Right ventricle myocardium superior (tissue), 1 donor: ENCODE measurements at places on chromosomes 7 and 10.

GRCh38 chr7:21911341-21911875 is 34.3 kb downstream of the CDCA7L start:
- no peak for DNase-seq

GRCh38 chr10:104036518-104037260 is 49.0 kb downstream of the COL17A1 start:
- no peak for DNase-seq

DNA sequence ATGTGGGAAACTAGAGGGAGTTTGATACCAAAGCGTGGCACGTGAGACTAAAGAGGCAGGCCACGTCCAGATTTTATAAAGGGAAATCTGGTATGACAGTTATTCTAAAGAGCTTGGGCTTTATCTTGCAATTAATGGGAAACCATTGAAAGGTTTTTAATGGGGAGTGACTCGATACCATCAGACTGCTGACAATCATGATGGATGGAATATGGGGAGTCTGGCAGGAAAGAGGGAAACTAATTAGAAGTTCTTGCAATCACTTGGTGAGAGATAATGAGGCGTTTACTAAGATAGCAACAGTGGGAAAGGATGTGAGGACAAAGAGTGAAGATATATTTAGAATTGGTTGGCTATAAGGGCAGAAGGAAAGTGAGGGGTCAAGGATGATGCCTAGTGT is 94.0 kb downstream of the MBL2 start:
- no peak for DNase-seq

DNA sequence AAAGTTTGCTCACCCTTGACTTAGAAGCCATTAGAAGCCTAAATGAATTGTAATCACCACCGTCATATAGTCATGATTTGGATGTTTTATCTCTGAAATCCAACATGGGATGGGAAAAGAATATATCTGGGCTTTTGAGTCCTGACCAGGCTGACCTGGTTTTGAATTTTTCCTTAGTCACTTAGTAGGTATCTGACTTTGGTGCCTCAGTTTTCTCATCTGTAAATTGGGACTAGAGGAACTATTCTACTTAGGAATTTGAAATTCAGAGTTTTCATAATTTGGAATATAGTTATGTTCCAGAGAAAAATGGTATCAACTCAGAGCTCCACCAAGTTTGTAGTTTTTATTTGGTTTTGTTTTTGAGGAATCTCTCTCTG is 40.9 kb downstream of the SHOC2 start:
- no peak for DNase-seq

GRCh38 chr7:130996833-130997231 is 262.8 kb upstream of the KLF14 start:
- DNase-seq: no peak

- DNase-seq: no peak
Observed at GRCh38 chr7:85038466-85038865, 148.4 kb downstream of the SEMA3D start.

DNA sequence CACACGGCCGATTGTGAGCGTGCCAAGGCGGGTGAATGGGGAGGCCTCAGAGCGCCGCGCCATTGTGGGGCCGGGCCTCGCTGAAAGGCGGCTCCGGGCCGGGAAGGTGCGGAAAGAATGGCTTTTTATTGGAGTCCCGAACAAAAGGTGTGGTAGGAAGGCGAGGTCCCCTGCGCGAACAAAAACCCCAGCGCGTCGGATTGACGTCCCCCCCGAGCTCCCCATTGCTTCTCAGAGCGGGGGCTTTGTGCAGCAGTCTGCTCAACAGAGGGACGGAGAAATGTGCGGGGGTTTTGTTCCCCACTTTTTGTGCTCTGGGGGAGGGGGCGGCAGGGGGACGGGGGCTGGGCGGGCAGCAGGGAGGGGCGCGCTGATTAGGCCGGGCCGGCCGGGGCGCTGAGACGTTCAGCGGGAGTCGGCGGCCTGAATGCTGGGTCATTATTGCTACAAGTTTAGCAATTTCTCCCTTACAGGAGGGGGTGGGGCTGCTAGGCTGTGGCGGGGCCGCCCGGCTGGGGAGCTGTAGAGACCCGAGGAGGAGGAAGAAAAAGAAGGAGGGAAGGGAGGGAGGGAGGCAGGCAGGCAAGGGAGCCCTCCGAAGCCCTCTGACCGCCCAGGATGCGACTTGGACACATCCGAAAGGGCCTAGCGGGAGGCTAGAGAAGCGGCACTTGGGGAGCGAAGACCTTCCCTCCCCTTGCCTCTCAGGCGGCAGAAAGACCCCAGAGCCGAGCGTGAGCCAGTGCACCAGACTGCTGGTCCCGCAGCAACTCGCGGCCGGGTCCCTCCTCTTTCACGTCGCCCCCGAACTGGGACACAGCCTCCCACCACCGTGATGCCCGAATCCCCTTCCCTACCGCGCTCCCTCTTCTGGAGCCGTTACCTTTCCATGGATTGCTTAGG is 4.6 kb downstream of the NKX2-3 start:
- DNase-seq: peak; percentile 42

GRCh38 chr7:158431941-158432347 is 155.7 kb downstream of the PTPRN2 start:
- DNase-seq: peak; percentile 68

GRCh38 chr7:80210400-80210799 is 75.8 kb downstream of the GNAI1 start:
- DNase-seq: no peak

DNA sequence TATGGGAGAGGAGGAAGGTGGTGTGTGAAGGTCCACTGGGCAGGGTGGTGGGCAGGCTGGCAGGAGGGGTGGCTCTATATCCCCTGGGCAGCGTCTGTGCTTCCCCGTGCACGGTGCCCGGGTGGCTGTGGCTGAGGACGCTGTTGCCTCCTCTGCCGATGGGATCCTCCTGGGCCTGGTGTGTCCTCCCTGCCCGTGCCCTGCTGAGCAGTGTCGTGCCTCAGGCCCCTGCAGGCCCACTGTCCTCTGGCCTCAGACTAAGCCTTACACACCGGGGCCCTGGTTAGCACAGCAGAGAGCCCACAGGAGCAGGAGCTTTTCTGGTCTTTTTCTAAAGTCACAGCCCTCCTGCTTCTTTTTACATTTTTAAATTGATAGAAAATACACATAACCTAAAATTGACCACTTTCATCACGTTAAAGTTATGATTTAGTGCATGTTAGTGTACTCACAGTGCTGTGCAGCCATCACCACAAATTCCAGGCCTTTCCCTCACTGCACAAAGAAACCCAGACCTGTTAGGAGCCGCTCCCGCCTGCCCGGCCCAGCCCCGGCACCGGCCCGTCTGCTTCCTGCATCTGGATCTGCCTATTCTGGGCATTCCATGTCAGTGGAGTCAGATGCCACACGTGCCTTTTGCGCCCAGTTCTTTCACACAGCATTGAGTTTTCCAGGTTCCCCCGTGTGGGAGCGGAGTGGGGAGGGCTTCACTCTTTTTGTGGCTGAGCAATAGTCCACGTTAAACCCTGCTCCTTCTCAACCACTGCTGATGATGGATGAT is 19.4 kb downstream of the PFKFB3 start:
- DNase-seq: no peak

DNA sequence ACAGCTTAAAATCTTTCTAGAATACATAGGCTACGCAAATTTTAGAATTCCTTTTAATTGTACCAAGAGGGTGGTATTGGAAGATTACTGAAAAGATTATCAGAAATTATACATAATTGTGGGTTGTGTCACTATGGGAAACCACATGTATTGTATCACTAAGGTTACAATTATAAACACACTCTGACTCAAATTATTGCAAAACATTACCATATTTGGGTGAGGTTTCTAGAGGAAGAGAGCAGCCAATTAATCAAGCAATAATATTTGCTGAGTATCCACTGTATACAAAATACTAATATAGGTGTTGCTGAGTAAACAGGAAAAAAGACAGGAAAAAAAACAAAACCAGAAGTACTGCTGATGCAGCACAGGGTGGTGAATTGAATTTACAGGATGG is 3.1 kb upstream of the CAPZA2 start:
- DNase-seq: no peak

- no peak for DNase-seq
Observed at GRCh38 chr7:152594801-152595200, 81.1 kb downstream of the XRCC2 start.

DNA sequence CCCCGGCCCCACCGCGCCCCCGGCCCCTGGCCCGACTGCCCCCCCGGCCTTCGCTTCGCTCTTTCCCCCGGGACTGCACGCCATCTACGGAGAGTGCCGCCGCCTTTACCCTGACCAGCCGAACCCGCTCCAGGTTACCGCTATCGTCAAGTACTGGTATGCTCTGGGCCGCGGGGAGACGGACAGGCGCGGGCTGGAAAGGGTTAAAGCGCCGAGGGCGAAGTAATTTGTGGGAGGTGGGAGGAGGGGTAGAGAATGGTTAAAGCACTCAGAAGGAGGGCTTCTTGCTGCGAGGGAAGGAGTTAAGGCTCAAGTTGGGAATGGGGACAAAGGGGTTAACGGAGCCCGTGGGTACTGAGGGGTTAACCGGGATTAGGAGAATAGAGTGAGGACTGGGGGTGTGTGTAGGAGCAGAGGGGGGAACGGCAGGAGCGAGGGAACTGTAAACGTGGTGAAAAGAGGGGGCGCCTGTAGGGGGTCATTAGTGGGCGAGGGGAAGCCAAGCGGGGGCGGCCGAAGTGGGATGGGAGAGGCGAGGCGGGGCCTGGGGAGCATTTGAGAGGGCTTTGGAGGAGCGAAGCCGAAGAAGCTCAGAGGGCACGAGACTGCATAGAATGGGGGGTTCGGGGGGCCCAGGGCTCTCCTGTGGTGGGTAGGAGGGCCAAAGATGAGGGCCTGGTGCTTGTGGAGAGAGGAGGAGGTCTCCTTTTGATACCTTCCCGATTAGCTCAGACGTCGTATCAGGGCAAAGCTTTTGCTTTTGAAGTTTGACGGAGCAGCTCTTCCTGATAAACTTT is 605 bp downstream of the SUFU start:
- peak; percentile 53 for DNase-seq

GRCh38 chr7:49001610-49002033 is 77.3 kb downstream of the CDC14C start:
- no peak for DNase-seq

DNA sequence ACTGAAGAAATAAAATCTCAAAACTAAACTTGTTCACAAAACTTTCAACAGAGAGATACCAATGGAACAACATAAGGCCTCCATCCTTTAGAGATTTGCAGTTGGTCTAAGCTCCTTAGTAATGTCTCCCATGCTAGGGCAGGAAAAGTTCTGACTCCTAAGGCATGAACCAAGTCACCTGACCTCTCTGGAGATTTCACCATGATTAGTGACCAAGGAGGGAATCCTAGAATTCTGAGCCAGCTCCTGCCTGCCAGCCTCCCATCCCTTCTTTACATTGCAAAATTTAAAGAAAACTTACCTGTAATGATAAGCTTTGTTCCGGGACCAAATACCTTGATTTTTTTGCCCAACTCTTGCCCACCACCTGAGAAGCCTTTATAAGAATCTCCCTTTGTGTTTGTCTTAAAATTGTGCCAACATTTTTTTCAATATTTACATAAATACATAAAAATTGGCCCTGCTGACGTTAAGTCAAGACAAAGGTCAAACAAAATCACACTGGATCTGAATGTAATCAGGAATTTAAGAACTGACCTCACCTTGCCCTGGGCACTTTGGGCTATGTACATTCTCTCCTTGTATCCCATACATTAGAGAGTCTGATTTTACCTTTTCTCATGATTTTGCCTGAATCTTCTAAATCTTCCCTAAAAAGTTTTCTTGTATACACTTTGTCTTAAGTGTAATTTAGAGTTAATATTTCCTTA is at the start of gene TARP:
TSS of gene TARP (minus strand) at position 351 of the 710 bp plus-strand sequence.
- DNase-seq: no peak

DNA sequence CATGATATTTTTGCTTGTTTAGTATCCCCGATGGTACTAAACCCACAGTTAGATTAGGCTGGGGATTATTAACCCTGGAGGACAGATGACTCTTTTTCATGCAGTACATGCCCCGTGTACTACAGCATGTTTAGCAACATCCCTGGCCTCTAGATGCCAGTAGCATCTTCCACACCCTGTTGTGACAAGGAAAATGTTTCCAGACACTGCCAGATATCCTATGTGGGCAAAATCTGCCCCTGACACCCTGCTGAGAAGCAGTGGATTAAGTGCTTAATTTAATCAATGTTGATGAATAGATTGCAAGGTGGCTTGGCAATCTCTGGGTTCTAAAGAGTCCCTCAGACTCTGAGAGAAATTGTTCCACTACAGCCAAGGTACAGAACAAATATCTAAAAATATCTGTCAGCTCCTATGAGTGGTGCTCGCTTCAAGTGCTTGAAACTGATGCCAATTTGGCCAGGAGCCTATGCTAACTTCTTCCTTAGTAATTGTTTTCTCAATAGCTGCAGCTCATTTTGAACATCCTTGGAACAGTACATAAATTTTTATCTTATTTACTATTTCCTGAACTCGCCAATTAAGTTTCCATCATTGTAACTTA is 247.0 kb downstream of the SORCS1 start:
- no peak for DNase-seq

- DNase-seq: no peak
Observed at GRCh38 chr10:123385508-123386080, 231.4 kb downstream of the BUB3 start.

GRCh38 chr7:89029864-89030263 is 234.3 kb upstream of the TEX47 start:
- no peak for DNase-seq

DNA sequence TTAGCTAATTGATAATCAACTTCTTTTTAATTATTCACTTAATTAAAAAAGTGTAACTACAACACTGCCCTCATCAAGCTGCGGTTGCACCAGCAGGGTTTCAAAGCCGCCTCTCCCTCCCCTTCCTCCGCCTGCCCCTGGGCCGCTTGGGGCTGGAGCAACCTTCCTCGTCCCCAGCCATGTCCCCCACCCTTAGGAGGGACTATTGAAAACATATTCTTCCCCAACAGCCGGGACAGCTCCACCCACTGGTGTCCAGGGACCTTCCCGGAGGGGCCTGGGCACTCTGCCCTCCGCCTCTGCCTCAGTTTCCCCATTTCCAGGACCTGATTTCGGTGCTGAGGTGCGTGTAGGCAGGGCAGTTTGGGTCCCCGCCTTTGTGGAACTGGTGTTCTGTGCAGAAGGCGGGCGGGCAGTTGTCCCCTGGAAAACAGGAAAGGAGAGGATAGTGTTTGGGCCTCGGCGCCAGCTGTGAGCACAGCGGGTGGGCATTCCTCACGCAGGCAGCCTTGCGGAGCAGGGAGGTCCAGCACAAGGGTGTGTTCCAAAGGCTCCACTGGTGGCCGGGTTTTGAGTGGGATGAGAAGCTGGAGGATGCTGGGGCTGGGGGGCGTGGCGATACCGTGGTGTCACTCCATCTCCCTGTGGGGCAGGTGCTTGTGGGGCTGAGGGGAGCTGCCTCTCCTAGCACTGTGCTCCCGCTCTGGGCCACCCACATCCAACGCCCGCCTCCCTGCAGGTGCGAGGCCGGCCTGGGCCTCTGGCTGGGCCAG is 15.7 kb downstream of the UNCX start:
- DNase-seq: no peak
